Activated naive CD4-positive, alpha-beta T cell treated with anti-CD3 and anti-CD28 coated beads, Interleukin-2, amount 10 ng/mL, durations not matched to agents 5 hours and 36 hours (primary cell): ENCODE measurements at places on chromosomes 11 and 22. TPM values are rescaled to one million over a fixed set of nuclear protein-coding genes. Genes with fewer than 3 reads are reported as not detected.

The RNF26 gene
- 29.8 TPM for total RNA-seq

The BAIAP2L2 gene
- total RNA-seq, result 1.1 TPM

The LIF gene
- 102 TPM for total RNA-seq

The UPK3A gene
- total RNA-seq, result not detected
